ENCODE measurements at places on chromosomes 16 and 17.

DNA sequence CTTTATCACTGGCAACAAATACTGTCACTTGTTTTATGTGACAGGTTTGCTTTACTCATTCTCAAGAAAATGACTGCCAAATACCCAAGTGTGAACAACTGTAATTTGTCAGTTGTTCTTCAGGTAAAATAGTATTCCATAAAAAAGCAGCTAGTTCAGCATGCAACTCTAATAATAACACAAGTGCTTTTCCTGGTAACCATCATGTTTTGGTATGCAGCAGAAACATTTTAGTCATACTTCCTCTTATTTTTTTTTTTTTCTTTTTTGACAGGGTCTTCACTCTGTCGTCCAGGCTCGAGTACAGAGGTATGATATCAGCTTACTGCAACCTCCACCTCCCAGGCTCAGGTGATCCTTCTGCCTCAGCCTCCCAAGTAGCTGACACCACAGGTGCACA, 4.6 kb downstream of the TERF2 start:
- DNase-seq = no peak

DNA sequence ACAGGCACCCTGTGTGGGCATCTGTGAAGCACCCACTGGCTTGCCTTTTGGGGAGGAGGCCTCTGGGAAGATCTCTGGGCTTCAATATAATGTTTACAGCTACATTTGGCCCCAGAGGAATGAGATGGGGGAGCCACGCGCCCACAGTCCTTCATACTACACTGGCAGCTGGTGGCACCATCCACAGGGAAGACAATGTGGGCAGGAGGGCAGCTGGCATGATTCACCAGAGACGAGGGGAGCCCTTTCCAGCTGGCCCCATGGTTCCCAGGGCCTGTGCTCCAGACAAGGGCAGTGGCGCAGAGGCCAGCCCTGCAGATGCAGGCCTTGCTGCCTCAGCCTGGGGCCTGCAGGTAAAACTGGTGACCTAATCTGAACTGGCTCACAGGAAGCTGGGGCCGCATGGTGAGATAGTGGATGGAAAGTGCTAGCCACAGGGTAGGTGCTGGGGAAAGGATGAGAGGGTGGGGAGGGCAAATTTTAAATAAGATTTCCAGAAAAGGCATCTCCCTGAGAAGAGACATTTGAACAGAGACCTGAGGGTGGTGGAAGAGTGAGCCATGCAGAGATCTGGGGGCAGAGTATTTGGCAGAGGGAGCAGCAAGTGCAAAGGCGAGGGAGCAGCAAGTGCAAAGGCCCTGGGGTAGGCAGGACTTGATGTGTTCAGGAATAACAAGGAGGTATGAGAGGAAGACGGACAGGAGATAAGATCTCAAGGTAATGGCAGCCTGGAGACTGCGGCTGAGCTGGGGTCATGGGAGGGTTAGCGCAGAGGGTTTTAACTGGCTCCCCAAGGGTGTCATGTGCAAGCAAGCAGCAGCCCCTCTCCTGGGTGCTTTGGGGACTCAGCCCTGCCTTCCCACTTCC, 12.1 kb upstream of the KCNJ12 start:
- no peak for DNase-seq

GRCh38 chr17:2250140-2251095, 53.2 kb downstream of the SMG6 start:
- DNase-seq = peak; percentile 62

GRCh38 chr17:82273327-82274133, at the start of gene CSNK1D:
Gene CSNK1D (minus strand): TSS chr17:82273700. CDS start chr17:82273381, 319 bp downstream.
- peak; percentile 94 for DNase-seq

DNA sequence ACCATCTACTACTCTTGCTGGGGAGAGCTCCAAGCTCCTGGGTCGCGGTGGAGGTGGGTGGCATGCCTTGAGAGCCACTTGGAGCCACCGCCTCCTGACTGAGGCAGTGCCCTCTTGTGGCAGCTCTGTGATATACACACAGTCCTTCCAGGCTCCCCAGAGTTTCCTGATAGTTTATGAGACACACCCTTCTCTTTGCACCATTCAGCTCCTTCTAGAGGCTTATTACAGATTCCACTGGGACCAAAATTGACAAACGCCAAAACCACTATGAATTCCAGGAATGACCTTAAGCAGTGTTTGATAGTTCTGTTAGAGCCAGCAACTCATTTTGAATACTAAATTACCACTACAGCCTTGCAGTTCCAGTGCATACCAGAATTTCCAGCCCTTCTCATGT, 170.1 kb upstream of the CDH13 start:
- peak; percentile 5 for DNase-seq

DNA sequence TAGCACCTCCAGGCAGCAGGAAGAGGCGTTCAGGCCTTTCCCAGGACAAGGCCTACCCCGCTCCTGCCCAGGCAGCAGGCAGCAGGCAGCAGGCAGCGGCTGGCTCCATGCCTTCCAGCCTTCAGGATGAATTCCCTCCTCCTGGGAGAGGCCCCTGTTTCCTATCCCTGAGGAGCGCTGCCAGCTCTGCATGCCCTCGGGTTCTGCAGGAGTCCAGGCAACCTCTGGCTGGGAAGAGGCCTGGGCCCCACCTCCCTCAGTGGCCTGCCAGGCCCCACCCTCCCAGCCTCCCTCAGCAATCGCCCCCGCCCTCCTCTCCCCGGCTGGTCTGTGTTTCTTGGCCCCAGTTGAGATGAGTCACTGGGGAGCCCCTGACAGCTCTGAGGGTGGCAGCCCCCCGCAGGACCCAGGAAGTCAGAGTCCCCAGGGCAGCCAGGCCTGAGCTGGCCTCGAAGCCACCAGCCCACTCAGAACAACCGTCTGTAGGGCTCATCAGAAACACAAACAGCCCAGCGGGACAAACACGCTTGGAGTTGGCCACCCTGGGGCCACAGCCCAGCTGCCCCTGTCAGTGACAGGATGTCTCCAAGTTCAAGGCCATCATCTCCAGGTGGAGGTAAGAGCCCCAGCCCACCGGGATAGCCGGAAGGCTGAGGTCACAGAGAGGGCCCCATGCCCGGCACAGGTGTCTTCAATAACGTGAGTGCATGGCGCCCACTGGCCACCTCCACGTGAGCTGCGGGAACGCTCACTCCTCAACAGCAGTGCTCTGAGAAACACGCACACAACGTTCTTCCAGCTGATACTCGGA, 39.5 kb upstream of the CIBAR2 start:
- DNase-seq = no peak

- DNase-seq = no peak
These were observed 497.1 kb upstream of the RBFOX1 start for GRCh38 chr16:6835516-6835915.

- no peak for DNase-seq
These were observed 6.2 kb downstream of the MYOCD start for GRCh38 chr17:12671906-12672305.

DNA sequence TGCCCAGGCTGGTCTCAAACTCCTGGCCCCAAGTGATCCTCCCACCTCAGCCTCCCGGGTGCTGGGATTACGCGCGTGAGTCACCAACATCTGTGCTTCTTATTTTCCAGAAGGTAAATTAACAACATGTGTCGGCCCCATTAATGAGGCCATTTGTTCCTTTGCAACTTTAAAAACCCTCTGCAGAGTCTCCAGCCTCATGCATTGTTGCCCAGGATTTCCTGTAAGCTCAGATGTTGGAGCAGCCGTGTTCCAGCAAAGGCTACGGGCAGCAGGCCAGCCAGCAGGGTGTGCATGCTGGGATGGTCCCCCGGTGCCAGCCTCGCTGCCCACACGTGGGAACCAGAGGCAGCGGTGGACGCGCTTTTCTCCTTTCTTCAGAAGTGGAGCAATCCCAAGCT, 19.1 kb upstream of the HEXD start:
- no peak for DNase-seq

GRCh38 chr16:84557504-84557903, 53.0 kb upstream of the MEAK7 start:
- DNase-seq = no peak

- DNase-seq = no peak
These were observed 394.9 kb upstream of the SALL1 start for GRCh38 chr16:51545951-51546350.

DNA sequence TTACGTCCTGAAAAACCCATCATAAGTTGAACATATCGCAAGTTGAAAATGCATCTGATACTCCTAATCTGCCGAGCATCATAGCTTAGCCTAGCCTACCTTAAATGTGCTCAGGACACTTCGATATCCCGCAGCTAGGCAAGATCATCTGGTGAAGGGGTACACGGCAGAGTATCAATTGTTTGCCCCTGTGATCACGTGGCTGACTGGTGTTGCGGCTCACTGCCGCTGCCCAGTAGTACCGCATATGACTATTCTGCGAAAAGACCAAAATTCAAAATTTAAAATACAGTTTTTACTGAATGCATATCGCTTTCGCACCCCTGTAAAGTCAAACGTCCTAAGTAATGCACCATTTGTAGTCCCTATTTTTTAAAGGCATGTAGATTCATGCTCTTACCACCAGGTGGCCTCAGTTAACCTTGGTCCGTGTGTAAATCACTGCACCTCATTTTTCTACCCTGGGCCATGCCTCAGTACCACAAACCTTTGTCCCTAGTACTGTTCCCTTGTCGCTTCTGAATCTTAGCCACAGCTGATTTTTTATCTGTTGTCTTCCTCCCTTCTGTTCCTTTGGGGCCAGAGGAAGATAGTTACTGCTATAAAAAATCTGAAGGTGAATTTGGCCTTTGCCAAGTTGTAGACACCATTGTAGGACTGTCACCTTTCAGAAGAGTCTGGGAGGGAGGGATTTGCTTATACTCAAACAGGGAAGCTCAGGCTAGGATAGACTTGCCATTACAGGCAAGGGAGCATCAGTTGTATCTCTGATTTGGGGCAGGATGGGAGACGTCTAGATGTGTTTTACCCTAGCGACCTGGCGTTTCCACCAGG, 34.4 kb downstream of the WWP2 start:
- peak; percentile 21 for DNase-seq

GRCh38 chr17:37054894-37055293, 106.1 kb downstream of the AATF start:
- no peak for DNase-seq

- DNase-seq = no peak
These were observed 69.3 kb downstream of the STXBP4 start for GRCh38 chr17:55037828-55038227.

DNA sequence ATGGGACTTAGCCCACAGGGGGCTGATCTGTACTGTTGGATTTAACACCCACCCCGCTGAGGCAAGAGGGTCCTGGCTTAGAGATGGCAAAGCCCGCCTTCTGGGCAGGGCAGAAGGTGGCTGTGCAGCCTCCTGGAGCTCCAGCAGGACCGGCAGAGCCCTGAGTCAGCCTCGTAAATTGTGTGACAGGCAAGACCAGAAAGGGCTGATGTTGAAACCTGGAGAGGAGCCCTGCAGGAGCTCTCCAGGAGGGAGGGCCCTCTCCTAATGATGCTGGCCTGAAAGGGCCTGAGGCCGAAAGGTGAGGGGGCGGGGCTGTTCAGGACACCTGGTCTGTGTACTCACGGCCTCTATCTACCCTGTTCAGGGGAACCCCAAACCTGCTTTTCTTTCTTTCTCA, 22.5 kb upstream of the MYO15B start:
- no peak for DNase-seq

DNA sequence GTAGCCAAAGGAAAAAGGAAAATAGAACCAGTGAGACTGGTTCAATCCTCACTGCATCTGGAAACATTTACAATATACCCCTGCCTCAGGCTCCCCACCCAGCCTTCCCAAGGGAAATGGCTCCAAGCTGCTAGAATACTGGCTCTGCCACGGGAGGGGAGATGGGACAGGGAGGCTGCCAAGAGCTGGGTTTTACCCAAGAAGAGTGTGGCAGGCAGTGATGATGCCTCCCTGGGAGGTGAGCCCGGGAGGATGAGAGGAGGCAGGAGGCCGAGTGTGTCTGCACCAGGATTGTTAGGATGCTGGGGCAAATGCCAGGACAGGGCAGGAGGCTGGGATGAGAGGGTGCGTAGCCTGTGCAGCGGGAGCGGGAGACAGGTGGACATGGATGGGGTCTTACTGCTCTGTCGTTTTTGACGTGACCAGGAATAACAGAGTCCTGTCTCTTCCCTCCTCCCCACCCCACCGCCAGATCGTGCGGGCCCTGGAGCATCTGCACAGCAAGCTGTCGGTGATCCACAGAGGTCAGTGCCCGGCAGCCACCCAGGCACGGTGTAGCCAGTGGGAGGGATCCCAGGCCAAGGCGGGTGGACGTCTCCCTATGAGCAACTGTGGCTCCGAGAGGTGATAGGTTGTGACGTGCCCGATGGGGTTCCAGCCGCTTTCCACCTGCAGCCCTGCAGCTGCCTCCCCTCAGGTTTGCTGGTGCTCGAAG, 18.4 kb downstream of the MAP2K3 start:
- DNase-seq = no peak

GRCh38 chr17:62641153-62641552, 13.7 kb downstream of the MRC2 start:
- no peak for DNase-seq

DNA sequence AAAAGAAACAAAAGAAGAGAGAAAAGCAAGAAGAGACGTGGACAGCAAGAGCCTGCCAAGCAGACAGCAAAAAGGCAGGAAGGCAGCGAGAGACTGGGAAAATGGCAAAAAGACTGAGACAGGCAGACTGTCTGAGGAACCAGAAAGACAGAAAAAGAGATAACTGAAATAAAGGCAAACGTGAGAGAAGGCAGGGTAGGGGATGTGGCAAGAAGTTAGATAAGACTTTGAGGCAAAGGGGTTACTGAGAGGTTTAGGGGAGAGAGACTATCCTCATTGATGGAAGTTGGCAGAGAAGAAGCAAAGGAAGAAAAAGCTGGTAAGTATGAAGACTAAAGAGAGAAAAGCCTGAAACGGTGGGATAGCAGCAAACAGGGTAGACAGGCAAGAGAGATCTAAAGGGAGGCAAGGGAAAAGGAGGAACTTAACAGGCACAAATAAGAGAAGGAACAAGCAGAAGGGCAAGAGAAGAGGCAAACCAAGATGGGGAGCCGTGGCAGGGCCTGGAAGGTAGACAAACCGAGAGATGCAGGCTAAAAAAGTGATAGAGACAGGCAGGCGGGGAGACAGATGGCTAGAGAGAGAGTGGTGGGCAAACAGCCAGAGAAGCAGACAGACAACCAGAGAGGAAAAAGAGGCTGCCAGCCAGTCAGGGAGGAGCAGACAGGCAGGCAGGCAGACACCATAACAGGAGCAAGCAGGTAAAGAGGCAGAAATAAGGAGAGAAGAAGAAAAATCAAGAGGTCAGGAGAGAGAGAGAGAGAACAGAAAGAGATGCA, 7.1 kb upstream of the CHD3 start:
- peak; percentile 49 for DNase-seq

DNA sequence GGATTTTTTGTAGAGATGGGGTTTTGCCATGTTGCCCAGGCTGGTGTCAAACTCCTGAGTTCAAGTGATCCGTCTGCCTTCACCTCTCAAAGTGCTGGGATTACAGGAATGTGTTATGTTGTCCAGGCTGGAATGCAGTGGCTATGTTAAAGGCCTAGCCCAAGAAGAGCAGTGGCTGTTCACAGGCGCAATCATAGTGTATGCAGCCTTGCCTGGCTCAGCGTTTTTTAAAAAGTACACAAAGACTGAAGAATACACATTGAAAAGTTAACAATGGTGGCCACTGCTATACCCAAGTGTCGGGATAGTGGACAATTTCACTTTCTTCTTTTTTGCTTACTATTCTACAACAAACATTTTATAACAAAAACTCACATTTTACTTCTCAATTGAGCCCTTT, 7.0 kb downstream of the DERL2 start:
- no peak for DNase-seq

GRCh38 chr17:31397256-31397939, 5.9 kb downstream of the RAB11FIP4 start:
- no peak for DNase-seq

Data from CD4-positive, alpha-beta T cell treated with Interleukin-6 for 4 hours (primary cell).